ENCODE measurements at places on chromosomes 16 and 17. TPM values are rescaled to one million over a fixed set of nuclear protein-coding genes. Genes with fewer than 3 reads are reported as not detected.

The TM4SF5 gene
- 2.8 TPM for polyA plus RNA-seq

The TMIGD1 gene
- 0.59 TPM for polyA plus RNA-seq

GRCh38 chr16:10660950-10661635, 33.6 kb downstream of the TEKT5 start:
- DNase-seq, result no peak

GRCh38 chr16:56932721-56933619, 1.0 kb downstream of the HERPUD1 start:
- no peak for DNase-seq

DNA sequence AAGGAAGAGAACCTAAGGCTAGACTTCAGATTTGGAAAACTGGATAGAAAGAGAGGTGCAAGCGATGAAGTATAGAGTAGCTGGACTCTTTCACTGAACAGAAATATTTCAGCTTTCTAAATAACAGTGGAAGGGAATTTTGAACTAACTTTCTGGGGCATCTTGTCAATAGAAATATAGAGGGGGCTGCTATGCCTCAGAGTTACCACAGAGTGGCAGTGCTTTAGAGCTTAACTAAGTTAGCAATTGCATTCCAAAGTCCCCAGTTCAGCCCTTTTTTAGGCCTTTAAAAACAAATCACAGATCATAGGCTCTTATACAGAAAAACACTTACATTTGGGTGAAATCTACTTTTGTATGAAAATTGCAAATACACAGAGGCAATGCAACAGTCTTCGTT, 154.2 kb upstream of the CDH8 start:
- no peak for DNase-seq

GRCh38 chr16:568401-569258, 1.1 kb upstream of the PIGQ start:
- DNase-seq, result no peak

GRCh38 chr16:10600782-10601443, 20.5 kb upstream of the EMP2 start:
- no peak for DNase-seq

All from left renal cortex interstitium (tissue), 4 donors.